Spleen (tissue), 13 donors: ENCODE measurements at places on chromosomes 6 and 20. TPM values are rescaled to one million over a fixed set of nuclear protein-coding genes. Genes with fewer than 3 reads are reported as not detected.

Gene SLC17A4
- not detected for polyA plus RNA-seq

Gene SCRT2
- polyA plus RNA-seq: not detected

DNA sequence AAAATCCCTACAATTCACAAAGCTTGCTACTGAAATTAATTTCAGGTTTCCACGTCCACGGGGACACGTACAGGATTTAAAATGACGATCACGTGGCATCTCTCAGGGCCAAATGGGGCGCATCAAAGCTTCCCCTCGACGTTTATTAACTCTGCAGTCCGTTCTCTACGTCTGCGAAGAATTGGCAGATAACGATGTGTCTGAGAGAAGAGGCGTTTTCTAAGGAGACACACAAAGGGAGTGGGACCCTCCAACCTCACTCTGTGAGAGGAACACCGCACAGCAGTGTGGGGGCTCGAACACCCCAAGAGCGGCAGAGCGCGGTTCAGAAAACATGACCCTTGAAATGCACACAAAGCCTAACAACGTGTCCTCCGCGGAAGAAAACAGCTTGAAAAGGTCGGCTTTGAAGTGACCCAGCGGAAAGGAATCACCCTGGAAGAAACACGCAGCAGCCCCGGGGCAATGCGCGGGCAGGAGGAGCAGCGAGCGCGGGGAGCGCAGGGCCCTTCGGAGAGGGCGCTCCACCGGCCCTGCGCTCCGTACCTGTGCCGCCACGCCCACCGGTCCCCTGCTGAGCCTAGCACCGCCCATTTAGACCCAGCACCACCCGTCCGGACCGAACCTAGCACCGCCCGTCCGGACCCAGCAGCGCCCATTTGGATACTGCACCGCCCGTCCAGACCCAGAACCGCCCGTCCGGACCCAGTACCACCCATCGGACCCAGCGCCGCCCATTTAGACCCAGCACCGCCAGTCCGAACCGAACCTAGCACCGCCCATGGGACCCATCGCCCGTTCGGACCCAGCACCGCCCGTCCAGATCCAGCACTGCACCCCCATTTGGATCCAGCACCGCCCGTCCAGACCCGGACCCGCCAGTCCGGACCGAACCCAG, 1.1 kb upstream of the AFDN start:
- DNase-seq: peak; percentile 86

DNA sequence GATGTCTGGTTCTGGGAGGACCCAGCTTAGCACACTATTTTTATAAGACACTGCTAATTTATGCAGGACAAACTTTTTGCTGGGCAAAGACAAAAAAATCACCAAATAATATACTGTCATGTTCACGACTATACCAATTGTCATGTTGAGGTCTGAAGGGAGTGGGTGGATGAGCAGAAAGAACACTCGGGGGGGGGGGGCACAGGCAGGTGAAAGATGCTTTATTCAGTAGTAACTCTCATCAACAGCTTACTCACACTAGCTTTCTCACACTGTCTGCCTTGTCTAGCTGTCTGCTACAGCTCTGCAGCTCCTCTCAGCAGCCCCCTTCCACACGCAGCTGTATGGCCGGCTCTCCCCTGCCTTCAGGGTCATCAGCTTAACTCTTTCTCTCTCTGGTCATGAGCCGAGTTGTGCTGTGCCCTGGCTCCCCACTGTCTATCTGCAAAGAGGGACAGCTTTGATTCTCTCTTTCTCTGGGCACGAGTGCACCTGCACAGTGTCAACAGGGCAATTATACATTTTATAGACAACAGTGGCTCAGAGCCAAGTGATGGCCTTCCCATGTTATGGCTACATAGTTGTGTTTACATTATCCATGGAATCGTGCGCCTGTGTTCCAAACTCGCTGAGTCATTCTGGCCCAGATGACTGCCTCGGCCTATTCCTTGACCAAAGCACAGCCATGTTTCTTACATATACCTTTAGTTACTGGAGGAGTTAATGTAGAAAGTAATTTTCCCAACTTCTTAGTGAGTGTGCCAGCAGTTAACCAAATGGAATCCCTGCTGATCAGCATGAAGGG, 187.7 kb upstream of the PRSS16 start:
- no peak for DNase-seq

DNA sequence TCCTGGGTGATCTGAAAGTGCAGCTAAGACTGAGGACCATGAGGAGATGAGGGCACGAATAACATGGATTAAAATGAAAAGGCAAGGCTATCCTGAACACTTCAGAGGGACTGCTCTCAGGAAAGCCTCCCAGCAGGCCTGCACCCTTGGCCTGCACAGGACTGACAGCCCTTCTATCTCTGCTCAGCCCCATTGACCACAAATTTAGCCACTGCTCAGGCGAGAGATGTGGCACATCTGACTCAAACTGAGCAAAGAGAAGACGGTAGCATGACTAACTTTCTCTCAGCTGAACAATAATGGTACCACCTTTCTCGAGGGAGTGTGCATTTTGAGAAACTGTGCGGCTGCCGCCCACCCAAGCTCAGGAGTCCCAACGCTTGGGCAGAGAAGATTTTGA, 257.5 kb downstream of the ADGB start:
- no peak for DNase-seq

- no peak for DNase-seq
Measured at GRCh38 chr20:58500256-58500655, 14.9 kb downstream of the APCDD1L start.

Gene NHSL1
- polyA plus RNA-seq: 0.99 TPM

DNA sequence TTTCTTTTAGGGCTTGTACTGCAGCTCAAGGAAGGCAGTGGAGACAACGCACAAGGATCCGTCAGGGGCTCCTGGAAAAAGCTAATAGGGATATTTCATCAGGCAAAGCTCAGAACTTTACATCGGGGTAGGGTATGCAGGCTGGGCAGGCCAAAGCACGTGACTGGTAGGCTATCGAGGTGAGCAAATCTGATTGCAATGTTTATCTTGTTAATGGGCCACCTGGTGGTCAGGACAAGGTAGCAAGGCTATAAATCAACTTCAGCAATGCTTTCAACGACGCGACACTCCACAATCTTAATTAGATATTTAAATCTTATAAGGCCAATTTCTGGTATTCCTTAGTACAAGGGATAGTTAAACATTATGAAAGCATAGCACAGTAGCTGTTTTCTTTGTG, 1302.8 kb upstream of the EYS start:
- DNase-seq: no peak

DNA sequence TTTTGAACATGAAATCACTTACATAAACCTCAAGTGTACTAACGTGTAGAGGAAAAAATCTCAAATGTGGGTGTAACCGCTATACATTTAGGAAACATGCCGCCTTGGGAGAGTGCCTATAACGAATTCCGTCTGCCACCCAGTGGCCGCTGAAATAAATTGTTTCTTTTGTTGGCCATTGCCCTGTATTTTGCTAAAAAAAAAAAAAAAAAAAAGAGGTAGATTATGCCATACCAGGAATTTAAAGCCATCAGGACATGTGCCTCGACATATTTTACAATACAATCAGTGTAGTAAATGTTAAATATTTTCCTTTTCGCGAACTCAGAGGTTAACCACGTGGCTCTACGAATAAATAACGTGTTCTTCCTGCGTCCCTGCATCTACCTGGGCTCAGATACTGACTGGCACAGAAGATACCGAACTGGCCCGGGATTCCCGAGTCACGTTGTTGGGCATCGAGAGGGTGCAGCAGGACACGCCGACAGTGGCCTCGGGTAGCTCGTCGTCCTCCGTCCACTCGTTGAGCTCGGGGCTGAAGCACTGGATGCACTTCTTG, 14.3 kb downstream of the KLHL31 start:
- no peak for DNase-seq

- DNase-seq: no peak
Measured at GRCh38 chr6:156533872-156534524, 243.2 kb upstream of the ARID1B start.

DNA sequence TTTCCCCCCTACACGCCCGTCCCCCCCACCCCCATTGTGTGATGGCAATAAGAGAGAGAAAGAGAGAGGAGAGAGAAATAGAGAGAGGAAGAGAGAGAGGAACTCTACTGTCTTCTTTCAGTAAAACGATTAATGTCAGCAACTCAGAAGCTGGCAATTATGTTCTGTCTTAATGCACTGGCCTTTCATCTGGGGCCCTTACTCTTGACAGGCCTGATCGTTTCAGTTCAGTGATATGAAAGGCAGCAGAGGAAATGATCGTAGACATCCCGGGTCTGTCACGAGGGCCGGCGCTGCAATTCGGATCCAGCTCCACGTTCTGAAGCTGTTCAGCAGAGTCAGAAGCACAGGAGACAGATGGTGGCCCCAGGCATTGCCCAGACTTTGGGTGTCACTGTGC, 308.9 kb downstream of the ZNF217 start:
- DNase-seq: no peak

Gene IL17F
- polyA plus RNA-seq: not detected

Gene TREML2
- polyA plus RNA-seq: 1.9 TPM

DNA sequence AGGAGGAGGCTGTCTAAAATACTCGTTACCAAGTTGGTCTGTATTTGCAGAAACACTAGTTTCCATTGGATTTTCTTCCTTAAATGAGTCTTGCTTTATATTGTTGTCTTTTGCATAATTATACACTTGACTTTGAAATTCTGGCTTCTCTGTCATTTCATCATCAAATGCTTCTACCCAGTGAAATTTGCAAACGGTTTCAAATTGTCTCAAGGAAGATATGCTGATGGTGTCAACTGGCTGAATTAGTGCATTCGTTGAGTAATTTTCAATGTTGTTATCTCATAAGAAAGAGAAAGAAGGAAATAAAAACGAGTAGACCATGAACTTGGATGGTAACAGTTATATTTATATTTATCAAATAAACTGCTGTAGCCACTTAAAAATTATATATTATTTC, 10.8 kb downstream of the CAGE1 start:
- DNase-seq: no peak

Gene SRSF12
- polyA plus RNA-seq: 0.10 TPM

DNA sequence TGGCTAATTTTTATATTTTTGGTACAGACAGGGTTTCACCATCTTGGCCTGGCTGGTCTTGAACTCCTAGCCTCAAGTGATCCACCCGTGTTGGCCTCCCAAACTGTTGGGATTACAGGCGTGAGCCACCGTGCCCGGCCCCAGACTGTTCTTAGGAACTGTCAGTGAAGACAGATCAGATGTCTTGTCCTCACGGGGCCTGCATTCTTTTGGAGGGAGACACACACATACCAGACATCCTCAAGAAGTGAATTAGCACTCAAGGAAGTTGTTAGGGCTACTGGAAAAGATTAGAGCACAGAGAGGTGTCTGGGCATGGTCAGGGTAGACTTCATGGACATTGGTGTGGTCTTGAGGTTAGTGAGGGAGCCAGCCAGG, 10.3 kb upstream of the LPIN3 start:
- no peak for DNase-seq
